Mesothelial cell of epicardium (in vitro differentiated cells): ENCODE measurements at places on chromosomes 7 and 10. TPM values are rescaled to one million over a fixed set of nuclear protein-coding genes. Genes with fewer than 3 reads are reported as not detected.

The GTF2I gene
- 433 to 438 TPM (median 435 TPM) in 3 replicates for total RNA-seq

The DENND2A gene
- total RNA-seq: 31.9 to 38.0 TPM (median 32.3 TPM) in 3 replicates

The CHRM2 gene
- total RNA-seq: 40.9 to 47.7 TPM (median 41.6 TPM) in 3 replicates

The FAM171A1 gene
- total RNA-seq: 70.7 to 75.3 TPM (median 73.6 TPM) in 3 replicates

The SCRN1 gene
- 81.3 to 86.4 TPM (median 85.0 TPM) in 3 replicates for total RNA-seq

The GPC2 gene
- 49.8 to 50.6 TPM (median 50.0 TPM) in 3 replicates for total RNA-seq

The CLDN3 gene
- total RNA-seq: 10.5 to 11.0 TPM (median 10.6 TPM) in 3 replicates

The OPALIN gene
- not detected in 3 replicates for total RNA-seq

The CARD11 gene
- 8.3 to 9.8 TPM (median 9.3 TPM) in 3 replicates for total RNA-seq

The SPDYE9 gene
- total RNA-seq: 0.11 to 0.18 TPM in 2 of 3 replicates, not detected in the other
